HCT116 (cell line): ENCODE measurements at places on chromosomes 1 and 21. TPM values are rescaled to one million over a fixed set of nuclear protein-coding genes. Genes with fewer than 3 reads are reported as not detected.

DNA sequence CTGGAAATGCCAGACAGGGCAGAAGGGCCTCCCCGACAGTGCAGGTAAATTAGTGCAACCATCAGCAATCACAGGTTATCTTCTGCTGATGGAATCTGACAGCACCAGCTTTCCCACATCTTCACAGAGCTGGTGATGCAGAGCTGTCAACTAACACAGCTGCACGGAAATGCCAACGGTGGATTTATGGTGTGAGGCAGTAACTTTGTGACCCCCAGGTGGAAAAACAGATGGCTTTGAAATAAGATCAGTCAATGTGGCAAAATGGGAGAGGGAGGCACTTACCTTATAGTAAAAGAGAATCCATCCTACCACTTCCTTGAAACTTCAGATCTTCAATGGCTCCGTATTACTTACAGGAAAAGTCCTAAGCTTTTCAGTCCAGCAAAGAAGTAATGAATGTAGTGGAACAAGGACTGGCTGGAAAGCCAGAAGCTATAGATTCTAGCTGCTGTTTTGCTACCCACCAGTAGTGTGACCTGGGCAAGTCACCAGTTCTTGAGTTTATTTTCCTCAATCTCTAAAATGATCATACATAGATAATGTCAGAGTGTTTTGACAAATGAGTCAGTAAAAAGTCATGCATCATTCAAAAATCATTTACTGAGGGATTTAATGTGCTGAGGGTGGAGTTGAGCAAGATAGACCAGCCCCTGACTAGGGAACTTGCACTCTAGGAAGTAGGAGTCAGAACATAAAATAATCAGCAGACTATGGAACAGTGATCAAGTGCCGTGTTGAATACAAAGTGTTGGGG lies 245.7 kb upstream of the JUN start:
- no peak for DNase-seq
- H3K36me3 ChIP-seq, result no peaks in the 10 kb centered on the region
- no peak overlapping the region for H3K27ac ChIP-seq
- H3K4me1 ChIP-seq, result no peaks in the 10 kb centered on the region
- H3K4me3 ChIP-seq, result no peak overlapping the region
- H3K27me3 ChIP-seq, result no peaks in the 10 kb centered on the region

CFAP107 gene
- not detected for total RNA-seq

- H3K4me3 ChIP-seq, result no peak overlapping the region
- no peaks in the 10 kb centered on the region for H3K4me1 ChIP-seq
- H3K27ac ChIP-seq, result no peak overlapping the region
- no peaks in the 10 kb centered on the region for H3K36me3 ChIP-seq
- DNase-seq, result no peak
These were observed 765.6 kb upstream of the B3GALT2 start for GRCh38 chr1:193951984-193952383.

ERO1B gene
- total RNA-seq, result 5.4 TPM

TNFRSF8 gene
- total RNA-seq, result 0.17 TPM

GRCh38 chr1:92872719-92873118 lies 40.9 kb downstream of the RPL5 start:
- no peaks in the 10 kb centered on the region for H3K36me3 ChIP-seq
- H3K4me3 ChIP-seq, result no peak overlapping the region
- no peaks in the 10 kb centered on the region for H3K4me1 ChIP-seq
- no peak overlapping the region for H3K27ac ChIP-seq

DNA sequence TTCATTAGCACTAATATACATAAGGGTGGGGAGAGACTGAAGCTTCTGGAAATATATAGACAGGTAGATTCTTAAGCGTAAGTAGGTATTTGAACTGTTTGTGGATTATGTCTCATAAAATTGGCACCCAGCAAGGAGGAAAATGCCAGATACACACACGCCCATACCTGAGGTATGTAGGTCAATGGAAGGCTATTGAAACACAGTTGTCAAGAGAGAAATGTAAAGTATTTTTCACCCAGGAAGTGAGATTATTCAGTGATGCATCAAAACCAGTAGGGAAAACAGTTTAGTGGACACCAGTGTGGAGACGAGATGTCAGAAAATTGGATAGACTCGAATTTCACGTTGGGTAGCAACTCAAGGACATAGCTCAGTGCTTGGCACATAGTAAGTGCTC lies 4.7 kb upstream of the RSPH1 start:
- peaks cover 11% of the 10 kb centered on the region for H3K4me1 ChIP-seq
- H3K36me3 ChIP-seq, result no peaks in the 10 kb centered on the region
- H3K27me3 ChIP-seq, result no peaks in the 10 kb centered on the region
- DNase-seq, result no peak
